ENCODE measurements at places on chromosomes 11 and 22.

DNA sequence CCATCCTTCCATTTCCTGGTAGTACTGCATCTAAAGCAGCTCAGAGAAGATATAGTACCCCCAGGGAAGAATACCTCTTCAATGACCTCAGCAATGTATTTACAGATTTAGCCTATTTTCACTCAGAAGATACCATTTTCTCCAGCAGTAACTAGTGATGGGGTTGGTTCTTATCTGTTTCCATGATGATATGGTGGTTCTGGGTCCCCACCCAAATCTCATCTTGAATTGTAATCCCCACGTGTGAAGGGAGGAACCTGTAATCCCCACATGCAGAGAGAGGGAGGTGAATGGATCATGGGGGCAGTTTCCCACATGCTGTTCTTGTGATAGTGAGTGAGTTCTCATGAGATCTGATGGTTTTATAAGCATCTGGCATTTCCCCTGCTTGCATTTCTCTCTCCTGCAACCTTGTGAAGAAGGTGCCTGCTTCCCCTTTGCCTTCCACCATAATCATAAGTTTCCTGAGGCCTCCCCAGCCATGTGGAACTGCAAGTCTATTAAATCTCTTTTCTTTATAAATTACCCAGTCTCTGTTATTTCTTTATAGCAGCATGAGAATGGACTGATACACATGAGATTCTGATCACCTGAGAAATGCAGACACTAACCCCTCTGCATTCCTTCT is 139.2 kb downstream of the CCDC81 start:
- DNase-seq: no peak

- no peak for DNase-seq
Measured at GRCh38 chr22:40493441-40493840, 123.0 kb downstream of the SGSM3 start.

- DNase-seq: no peak
Measured at GRCh38 chr11:11456866-11457265, 103.8 kb upstream of the CSNK2A3 start.

- no peak for DNase-seq
Measured at GRCh38 chr22:25388866-25389540, 169.6 kb downstream of the CRYBB2 start.

DNA sequence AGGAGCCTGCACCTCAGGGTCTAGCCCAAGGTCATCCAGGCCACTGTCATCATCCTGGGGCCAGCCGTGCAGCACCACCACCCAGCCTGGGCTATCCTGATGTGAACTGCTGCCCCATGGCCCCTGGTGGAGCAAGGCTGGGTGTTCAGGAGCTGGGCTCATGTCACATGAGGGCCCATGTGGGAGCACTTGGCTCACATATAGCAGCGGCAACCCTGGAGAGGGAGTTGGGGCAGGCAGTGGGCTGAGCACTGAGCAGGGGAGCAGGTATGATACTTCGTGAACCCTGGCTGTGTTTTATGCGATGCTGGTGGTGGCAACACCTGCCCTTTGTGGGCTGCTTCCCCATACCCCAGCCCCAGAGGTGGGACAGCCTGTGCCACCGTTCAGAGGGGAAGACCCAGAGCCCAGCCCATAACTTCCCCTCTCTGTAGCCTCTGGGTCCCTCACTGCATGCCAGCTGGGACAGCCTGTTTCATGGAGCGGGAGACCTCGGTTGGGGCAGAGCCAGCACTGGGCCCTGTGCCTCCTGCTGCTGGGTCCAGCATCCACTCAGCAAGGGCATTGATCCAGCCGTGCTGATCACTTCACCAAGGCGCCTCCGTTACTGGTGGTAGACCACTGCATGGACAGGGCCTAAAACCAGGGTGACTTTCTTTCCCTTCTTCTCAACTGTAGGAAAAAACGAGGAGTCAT is 62.5 kb upstream of the SUSD2 start:
- DNase-seq: no peak
